ENCODE measurements at places on chromosomes 13 and 19.

DNA sequence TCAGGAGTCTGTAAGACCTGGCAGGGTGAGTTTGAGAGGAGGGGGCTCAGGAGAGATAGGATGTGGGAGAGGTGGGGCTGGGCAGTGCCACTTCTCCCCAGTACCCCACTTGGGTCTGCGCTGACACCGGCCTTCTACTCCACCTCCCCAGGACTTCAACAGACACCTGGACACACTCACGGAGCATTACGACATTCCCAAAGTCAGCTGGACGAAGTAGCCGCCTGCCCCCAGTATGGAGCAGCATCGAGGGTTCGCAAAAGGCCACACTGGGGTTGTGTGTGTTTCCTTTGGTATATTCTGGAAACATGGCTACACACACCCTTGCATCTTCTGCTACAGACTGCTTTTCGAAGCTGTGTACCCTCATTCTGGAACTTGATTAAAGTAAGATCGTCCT lies 5.5 kb downstream of the FAM32A start:
- no peak for DNase-seq

- DNase-seq = peak; percentile 13
Observed at GRCh38 chr13:36736119-36736726, 62.4 kb downstream of the SERTM1 start.

DNA sequence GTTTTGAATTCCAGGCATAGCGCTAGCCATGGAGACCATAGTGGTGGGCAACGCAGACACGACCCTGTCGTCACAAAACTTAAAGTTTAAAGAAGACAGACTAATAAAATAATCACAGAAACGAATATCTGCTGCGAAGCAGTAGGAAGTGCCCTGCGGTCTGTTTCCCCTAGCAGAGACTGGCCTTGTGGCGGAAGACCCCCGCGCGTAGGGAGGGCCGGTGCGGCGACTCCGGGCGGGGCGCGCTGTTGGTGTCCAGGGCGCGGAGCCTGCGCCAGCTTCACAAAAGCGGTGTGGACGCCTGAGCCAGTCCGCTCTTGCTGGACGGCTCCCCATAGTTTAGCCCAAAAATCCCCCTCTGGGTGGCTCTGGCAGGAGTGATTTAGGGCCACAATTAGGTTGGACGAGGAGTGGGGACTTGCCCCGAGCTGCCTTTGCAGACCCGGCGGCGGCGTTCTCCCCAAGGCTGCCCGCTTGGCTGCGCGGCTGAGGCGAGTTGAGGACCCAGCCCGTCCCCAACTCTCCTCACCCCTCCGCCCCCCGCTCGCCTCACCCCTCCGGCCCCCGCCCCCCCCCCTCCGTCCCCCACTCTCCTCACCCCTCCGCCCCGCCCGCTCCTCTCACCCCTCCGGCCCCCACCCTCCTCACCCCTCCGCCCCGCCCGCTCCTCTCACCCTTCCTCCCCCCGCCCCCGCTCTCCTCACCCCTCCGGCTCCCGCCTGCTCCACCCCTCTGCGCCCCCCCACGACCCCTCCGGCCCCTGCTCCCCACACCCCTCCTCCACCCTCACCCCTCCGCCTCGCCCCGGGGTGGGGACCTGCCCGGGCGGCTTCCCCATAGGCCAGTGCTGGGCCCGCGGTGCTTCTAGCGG lies 14.2 kb upstream of the LATS2 start:
- DNase-seq = peak; percentile 31

GRCh38 chr19:47863514-47863936 lies 4.5 kb downstream of the TPRX2 start:
- DNase-seq = peak; percentile 89

- no peak for DNase-seq
Observed at GRCh38 chr13:40383132-40383531, 283.3 kb downstream of the FOXO1 start.

GRCh38 chr19:17332677-17333581 lies 1.7 kb downstream of the ANO8 start:
- DNase-seq = no peak

- no peak for DNase-seq
Observed at GRCh38 chr19:53947624-53948023, 15.1 kb upstream of the CACNG8 start.

- DNase-seq = no peak
Observed at GRCh38 chr13:44868397-44868796, 120.9 kb downstream of the NUFIP1 start.

DNA sequence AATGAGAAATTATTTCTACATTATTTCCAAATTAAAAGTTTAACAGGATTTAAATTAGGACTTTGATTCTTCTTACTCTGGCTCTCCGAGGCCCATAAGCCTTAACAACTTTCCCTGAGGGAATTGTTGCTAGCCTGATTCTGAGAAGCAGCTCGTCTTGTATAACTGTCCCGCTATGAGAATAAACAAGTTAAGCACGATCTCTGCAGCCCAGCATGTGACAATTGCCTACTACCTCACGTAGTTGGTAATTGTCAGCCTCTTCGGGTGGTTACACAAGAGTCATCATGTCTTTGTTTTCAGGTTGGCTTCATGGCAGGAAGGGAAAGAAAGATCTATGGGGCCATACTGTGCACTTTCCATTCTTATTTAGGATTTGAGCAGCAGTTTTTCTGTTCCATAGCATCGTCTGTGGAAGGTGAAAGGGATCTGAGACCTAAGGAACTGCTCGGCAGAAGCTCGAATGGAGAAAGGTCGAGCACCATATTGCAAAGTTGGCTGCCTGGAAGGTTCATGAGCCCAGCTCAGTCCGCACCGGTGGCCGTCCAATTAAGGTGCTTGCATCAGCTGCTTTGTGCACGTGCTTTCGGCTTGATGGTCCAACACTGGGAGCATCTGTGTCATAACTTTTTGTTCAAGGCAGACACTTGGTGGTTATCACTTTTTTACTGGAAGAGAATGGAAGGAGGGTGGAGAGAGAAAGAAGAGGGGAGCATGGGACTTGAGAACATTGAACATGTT lies 1.8 kb upstream of the STARD13 start:
- DNase-seq = no peak

GRCh38 chr19:1482361-1483130 lies 3.5 kb upstream of the C19orf25 start:
- DNase-seq = no peak

- DNase-seq = no peak
Observed at GRCh38 chr19:41615207-41615606, 11.7 kb downstream of the CEACAM4 start.

GRCh38 chr19:30638889-30639288 lies 266.7 kb downstream of the ZNF536 start:
- no peak for DNase-seq

DNA sequence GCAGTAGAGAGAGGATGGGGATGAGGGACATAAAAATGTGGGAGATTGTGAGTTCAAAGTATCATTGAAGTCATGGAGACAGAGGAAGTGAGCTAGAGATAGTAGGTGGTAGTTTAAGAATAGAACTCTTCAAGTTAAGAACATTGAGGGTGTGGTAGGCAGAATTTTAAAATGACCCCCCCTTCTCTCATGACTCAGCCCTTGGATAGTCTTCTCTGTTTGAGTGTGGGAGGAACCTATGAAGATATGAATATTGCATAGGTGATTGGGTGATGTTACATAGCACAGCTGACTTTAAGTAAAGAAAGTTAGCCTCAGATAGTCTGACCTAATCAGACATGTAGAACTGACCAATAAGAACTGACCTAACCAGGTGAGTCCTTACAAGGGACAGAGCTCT lies 418.6 kb downstream of the FOXO1 start:
- DNase-seq = no peak

GRCh38 chr19:11814700-11815035 lies 595 bp downstream of the ZNF440 start:
- no peak for DNase-seq

DNA sequence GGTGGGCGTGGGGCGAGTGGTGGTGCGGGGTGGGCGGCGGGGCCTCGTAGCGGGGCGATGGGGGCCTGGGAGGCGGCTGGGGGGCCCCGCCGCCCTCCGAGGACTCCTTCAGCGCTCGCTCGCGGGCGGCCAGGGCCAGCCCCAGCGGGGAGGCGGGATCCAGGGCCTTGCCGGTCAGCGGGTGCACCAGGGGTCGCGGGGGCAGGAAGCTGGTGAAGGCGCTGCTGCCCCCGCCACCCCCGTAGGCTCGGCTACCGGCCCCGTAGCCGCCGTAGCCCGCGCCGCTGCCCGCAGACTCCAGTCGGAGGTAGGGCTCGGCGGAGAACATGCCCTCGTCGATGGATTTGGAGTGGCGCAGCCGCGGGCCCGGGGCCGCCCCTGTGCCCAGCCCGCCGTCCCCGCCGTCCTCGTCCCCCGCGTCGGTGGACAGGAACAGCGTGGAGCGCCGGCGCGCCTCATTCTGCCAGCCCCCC lies 18.6 kb downstream of the C19orf81 start:
- no peak for DNase-seq

DNA sequence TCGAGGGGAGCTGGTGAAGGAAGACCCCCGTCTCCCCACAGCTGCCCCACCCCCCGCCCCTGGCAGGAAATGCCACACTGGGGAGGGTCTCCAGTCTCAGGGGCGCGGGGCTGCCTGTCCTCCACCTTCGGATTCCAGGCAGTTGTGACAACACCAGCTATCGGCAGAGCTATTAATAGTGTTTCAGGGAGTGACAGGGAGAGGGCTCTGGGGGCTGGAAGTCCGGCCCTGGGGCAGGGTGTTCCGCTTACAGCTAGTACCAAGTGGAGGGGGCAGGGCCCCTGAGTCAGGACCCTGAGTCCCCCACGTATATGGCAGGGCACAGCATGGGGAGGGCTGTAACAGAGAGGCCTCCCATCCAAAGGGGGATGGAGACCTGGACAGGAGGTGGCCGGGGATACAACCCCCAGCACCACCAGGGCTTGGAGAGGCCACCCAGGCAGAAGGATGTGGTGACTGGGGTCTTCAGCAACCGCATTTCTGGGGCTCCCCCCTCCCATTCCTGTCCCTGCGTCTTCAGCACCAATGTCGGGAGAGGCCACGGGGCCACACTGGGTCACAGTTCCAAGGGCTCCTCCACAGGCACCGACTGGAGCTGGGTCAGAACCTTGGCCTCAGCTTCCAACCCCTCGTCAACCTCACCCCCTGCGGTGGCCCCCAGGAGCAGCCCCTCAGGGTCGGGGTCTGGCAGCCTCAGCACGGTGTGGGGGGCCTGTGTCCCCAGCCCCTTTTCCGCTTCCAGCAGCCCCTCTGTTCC lies 3.9 kb downstream of the SIX5 start:
- DNase-seq = no peak

DNA sequence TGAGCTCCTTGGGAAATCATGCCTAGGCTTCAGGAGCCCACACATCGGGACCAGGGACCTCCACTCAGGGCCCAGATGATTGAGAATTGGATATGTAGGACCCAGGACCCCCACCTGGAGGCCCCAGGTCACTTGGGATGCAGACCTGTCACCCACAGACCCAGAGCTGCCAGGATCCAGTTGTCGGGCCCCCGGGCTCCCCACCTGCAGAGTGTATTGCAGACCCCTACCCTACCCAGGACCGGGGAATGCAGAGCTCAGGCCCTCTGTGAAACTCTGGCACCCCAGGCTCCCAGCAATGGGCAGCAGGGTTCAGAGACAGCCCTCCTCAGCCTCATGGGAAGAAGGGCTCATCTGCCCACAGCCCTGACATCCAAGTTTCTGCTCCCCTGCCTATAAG lies 5.9 kb downstream of the NFKBIB start:
- no peak for DNase-seq

GRCh38 chr19:5718579-5719273 lies 1.2 kb downstream of the LONP1 start:
- DNase-seq = peak; percentile 44

DNA sequence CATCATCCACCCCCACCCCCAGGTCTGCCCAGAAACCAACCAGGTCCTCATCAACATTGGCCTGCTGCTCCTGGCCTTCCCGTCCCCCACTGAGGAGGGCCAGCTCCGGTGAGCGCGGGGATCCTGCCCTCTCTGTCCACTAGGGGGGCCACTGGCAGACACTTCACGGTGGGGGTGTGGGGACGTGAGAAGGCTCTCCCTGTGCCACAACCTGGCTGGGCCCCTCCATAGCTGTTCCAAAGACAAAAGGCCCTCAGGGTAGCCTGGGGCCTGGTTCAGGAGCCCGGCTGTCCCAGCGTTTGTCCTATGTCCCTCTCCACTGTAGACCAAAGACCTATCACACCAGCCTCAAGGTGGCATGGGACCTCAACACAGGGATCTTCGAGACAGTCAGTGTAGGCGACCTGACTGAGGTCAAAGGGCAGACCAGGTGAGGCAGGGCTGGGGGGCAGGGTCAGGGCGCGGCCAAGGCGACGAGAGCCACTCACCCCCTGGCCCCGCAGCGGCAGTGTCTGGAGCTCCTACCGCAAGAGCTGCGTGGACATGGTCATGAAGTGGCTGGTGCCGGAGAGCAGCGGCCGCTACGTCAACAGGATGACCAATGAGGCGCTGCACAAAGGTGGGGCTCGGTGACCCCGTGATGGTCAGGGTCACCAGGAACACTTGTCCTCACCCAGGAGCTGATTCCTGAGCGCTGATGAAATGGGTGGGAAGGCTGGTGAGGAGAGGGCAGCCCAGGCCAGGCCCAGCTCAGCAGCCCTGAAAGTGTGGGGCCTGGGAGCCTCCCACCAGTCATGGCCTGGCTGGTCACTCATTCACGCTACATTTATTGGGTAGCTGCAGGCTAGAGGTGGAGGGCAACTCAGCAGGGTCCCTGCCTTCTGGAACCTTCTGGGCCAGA lies 7.9 kb downstream of the DCAF15 start:
- DNase-seq = peak; percentile 17

DNA sequence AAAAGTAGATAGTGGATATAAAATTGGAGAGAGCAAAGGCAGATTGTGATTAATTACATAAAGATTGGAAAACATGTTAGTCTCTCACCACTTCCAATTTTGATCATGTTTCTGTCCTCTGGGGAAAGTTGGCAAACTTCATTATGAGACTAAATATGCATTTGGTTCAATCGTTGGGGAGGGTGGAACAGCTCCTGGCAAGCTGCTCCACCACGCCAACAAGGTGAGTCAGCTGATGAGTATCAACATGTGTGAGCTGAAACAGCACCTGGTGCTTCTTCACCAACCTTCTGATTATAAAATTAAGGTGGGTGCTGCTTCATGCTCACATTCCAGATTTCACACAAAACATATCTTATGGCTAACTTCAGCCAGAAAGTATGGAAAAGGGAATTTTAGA lies 1784.6 kb downstream of the SLITRK5 start:
- no peak for DNase-seq

GRCh38 chr19:14061751-14062557 lies at the start of gene PALM3:
Gene PALM3 (minus strand): TSS chr19:14062076. CDS start chr19:14061980, 96 bp downstream.
- no peak for DNase-seq

GRCh38 chr13:23383151-23383550 lies 50.4 kb downstream of the SACS start:
- no peak for DNase-seq

DNA sequence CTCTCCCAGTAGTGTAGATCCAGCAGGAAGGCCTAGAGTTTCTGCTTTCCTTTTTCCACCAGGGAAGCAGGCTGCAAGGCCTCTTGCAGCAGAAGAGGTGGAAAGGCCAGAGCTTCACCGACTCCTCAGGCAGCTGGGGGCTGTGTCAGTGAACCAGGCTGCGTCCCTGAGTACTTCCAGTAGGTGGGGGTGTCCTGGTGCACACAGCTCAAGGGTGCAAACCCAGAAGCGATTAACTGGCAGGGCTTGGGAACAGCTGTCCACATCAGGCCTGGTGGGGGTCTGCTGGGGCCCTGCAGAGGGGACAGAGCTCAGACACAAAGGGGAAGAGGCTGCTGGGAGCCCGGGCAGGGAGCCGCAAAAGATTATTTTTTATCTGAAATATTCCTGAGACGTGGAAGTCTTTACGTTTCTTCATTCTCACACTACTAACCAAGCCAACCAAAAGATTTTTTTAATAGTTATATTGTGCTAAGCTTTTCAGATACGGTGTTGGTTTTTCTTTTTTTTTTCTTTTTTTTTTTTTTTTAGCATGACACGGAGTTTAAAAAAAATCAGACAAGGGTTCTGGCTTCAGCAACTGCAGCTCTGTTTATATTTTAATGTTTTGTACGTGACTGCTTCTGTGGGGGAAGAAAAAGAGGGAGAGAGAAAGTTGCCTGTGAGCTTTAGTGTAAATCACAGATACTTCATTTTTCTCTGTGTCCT lies 11.0 kb downstream of the TSHZ3 start:
- DNase-seq = no peak
